ENCODE measurements at places on chromosomes 4 and X.

DNA sequence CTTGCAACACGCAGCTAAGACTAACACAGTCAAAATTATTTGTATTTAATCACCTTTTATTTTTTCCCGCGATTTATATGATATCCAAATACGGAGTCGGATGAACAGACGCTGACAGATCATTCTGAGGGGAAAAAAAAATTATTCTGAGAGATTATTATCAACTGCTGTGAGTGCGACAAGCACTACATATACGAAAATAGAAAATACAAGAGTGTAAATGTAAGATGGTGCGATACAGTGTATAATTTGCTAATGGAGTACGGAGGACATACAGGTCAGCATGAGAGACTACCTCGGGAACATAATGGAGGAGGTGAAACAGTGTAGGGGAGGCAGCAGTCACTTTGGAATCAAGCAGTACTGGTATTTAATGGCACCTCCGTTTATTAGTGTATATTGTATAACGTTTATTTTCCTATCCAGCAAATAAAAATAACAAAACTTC is 2.8 kb upstream of the LIN54 start:
- no peak for ATAC-seq

DNA sequence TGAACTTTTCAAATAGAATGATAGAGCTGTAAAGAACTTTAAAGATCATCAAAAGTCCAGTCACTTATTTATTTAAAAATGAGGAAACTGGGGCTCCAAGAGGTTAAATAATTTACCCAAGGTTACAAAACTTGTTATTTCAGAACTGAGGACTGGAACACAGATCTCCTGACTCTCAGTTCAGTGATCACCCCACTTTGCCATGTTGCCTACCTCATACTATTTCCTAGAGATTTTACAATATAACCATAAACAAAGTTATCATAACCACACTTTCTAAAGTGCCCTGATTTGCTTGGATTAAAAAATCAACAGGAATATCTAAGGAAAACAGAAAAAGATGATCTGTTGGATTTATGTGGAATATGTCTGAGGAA is 7.4 kb upstream of the ACSL4 start:
- no peak for ATAC-seq

GRCh38 chr4:107740950-107741701 is 21.1 kb upstream of the PAPSS1 start:
- no peak for ATAC-seq

DNA sequence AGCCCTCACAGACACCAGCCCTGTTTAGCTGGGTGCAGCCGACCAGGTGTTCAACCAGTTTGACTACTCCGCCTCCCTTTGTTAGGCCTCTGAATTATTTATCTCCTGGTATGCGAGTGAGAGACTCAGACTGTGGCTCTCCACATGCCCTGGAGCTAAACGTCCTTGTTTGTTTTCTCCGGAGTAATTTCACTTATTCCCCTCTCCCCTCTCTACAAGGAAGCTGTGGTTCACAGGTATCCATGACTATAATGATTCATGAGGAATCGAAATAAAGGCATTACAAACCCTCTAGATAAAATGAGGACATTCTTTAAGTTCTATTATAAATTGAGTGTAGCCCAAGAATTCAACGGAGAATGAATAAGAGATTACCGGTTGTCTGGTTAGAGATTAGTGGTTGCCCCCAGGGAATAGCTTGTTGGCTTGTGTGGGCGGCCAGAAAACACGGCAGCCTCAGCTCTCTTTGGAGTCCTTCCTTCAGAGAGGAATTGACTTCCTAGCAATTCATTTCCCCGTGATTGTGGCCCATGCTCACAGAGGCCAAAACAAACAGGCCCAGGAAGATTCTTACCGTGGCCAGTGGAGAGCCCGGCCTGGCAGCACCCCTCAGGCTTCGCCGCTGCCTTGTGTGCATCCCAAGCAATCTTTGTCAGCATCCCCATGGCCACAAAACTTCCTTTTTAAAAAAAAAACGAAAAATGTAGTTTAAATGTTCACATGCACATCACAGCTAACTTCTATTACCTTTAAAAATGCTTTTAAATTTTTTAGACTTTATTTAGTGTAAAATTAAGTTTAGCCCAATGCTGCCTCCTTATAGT is 60.2 kb upstream of the CBR4 start:
- no peak for ATAC-seq

DNA sequence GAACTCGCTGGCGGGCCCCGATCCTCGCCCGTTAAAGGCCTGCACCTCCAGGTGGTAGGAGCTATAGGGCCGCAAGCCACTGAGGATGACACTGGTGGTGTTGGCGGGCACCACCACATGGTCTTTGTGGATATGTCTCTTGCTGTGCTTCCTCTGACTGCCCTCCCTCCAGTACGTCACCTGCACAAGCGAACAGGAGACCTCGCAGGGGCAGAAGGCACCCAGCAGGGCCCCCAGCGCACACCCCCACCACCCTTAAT is 20.7 kb downstream of the L1CAM start:
- no peak for ATAC-seq

DNA sequence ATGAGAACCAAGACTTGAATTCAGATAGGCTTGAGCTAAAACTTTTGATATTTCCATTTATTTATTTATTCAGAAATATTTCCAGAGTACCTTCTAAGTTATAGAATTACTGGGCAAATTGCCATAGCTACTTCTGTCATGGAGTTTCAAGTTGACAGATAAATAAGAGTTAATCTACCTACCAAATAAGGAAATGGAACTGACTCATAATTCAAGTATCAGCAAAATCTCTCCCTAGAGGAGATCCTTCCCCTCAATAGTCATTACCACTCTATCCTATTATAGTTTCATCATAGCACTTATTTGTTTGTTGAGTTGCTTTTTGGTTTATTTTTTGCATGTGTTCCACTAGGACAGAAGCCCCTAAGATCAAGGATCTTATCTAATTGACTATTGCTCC is 48.8 kb upstream of the CCSER1 start:
- ATAC-seq: no peak

DNA sequence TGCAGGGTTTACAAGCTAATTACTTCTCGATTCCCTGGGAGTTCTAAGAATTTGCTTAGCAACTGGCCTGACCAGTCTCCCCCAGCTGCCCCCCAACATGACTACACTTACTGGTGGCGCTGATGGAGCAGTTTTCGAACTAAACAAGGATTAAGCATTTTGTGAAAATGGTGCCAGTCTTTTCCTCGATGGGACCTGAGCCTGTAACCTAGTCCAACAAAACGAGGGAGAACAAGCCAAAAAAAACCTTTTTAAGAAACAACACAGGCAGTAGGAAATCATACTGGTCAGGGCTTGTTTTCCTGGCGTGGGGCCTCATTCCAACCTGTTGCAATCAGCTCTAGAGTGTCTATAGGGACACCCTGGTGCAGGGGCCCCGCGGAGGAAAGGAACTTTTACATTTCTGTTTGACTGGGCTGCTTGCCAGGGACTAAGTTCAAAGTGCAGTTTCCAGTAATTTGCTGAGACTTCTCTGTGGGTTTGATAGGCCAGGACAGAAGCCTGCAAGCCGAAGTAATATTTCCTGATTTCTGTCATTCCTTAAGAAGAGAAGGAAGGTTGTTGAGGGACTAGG is 158.7 kb downstream of the SPRY1 start:
- no peak for ATAC-seq

DNA sequence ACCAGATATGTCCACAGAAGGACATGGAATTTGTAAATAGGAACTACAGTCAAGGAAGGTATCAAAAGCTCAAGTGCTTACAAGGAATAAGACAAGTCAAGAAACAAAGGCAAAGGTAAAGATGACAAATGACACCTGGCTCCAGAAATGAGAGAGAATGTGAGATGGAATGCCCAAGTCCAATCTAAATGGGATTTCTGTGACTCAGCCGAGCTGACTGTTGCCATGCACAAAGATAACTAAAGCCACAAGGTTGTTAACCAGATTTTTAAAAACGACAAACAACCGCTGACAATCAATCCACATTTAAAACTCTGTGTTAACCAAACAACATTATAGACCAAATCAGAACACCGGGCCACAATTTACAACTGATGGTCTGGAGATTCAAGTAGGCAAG is 1.1 kb downstream of the NFXL1 start:
- no peak for ATAC-seq

DNA sequence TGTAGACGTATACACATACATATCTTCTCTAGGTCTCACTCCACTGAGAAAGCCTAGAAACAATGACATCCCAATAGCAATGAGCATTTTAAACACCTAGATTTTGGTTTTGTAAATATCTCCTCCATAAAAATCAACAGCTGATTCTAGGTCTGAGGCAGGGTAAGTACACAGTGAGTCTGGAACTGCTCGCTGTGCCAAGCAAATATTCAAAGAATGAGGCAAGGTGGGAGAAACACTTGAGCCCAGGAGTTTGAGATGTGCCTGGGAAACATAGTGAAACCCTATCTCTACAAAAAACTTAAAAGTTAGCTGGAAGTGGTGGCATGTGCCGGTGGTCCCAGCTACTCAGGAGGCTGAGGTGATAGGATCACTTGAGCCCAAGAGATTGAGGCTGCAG is 22.2 kb downstream of the ABCG2 start:
- no peak for ATAC-seq

DNA sequence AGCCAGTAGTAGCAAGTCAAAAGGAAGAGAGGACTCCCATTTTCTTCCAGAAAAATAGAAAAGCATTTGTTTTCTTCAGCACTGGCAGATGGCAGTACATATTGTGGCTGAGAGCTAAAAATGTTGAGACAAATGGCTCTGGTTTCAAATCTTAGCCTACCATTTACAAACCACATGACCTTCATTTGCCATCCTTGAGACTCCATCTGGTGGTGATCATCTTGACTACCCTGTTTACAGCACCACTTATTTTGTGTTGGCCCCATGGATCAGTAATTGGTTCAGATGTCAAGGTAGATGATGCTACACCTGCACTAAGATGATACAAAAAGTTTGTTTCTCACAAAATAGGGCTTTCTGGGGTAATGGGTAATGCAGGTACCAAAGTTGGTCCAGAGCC is 951.8 kb upstream of the IGFBP7 start:
- no peak for ATAC-seq

DNA sequence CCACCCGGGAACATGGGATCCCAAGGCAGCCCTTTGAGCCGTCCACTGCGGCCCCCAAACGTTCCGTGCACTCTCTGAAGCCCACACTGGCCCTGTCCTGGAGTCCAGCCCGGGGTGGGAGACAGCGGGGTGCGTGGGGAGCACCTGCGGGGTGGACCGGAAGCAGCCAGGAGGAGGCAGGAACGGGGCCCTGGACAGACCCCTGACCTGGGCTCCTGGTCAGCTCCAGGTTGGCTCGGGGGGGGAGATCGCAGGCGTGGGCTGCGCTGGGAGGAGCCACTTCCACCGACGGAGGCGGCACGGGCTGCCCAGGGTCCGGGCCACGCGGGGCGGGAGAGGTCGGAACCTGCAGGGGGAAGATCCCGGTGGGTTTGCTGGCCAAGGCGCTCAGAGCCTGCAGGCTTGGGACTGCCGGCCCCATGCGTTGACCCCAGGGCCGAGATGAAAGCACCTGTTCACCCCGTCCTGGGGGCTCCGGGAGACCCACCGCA is 5.7 kb upstream of the PLCXD1 start:
- ATAC-seq: no peak

DNA sequence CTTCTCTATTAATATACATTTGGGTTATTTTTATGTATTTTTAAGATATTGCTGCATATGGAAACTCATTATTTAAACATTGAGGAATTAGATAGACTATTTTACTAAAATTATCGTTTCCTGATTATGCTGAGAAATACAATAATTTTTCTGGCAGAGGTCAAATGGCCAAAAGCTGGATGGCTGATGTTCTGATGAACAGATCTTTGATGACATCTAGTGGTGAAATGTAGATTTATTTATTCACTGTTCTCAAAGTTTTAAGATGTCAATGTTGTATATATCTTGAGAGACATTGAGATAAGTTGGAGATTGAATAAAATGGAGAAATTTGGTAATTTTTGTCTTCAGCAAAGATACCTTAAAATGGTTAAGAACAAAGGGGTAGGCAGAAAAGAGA is 96.2 kb downstream of the UGT8 start:
- no peak for ATAC-seq

GRCh38 chrX:71144651-71145050 is at the start of gene NLGN3:
NLGN3 (plus strand) TSS chrX:71144841; CDS start chrX:71147750, 2,909 bp downstream.
- ATAC-seq: no peak

- ATAC-seq: no peak
Measured at GRCh38 chr4:145830699-145831098, 107.9 kb downstream of the ZNF827 start.

Data from activated CD4-positive, CD25-positive, alpha-beta regulatory T cell treated with anti-CD3 and anti-CD28 coated beads, Interleukin-2, amount 50 U/mL, for 24 hours (primary cell).